Daoy (cell line): ENCODE measurements at places on chromosomes 1 and 21.

DNA sequence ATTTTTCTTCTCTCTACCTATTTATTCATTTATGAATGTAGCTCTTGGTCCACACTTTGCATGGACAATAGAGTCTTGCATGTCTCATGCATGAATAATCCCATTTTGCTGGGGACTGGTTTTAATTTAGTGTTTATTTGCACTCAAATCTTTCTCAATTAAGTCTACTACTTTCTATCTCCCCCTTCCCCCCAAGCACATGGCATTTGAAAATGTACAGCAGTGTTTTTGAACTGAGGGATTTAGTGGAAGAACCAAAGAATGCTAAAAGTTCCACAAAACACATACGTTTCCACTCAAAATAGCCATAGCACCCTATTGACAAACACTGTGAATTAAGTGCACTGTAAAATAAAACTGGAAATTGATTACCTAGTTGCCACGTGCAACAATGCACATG lies 119.5 kb upstream of the USH2A start:
- no peak for DNase-seq

DNA sequence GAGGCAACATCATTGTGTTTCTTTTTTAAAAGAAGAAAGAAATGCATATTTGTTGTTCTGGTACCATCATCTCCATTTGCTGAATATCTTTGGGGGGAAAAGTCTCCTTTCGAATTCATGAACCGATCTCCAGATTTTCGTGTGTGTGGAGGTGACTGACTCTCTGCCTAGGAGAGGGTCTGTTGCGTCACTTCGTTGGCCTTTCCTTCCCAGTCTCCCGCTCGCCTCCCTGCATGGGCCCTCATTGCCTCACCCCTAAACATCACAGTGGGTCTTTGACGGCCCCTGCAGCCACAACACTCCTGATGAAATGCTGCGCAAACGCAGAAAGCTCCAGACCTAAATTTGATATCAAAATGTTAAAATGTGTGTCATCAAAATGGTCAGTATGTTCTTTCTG lies 103.2 kb upstream of the RALGPS2 start:
- DNase-seq = no peak

DNA sequence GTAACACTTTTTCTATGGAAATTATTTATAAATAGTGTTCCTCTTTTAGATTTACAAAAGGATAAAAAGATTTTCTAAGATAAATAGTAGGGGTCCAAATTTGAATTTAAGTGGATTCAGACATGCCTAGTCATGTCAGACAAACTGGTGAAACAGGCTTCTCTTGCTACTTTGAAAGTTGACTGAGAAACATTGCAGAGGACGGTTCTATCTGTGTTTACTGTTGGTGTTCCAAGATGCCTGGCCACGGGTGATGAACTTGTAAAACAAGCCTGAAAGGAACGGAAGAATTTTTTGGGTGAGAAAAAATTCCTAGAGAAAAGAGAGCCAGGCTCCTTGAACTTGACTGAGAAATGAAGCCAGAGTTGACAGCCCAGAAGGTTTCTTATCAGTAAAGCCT lies 2.2 kb downstream of the KRTAP19-1 start:
- no peak for DNase-seq

GRCh38 chr1:202010180-202011015 lies at the start of gene ELF3:
Gene ELF3 (plus strand): TSS chr1:202010587. CDS start chr1:202011137, 550 bp downstream.
- peak; percentile 85 for DNase-seq

GRCh38 chr1:2573250-2573920 lies 13.2 kb upstream of the PRXL2B start:
- no peak for DNase-seq

DNA sequence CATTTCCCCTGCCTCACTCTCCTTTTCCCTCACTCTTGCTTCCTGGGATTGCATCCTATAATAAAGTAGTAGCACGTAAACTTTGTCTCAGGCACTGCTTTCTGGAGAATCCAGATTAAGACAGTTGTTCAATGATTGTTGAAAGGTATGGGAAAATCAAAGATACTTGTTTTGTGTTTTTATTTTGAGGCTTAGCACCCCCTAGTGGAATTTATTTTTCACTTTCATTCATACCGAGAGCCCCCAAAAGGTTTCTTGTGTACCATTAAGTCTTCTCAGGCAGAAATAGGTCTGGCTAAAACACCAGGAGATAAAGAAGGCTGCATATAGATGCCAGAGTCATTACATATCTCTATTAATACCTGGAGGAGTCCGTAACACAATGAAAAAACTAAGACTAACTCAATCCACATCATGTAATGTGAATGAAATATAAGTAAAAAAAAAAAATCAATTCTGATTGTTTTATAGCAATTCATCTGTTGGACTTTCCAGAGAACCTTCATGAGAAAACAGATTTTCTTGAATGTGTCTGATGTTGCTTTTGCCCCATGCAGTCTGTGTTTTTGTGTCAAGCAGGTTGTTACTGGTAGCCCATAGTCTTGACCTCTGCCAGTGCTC lies 103.5 kb downstream of the RPE65 start:
- no peak for DNase-seq

DNA sequence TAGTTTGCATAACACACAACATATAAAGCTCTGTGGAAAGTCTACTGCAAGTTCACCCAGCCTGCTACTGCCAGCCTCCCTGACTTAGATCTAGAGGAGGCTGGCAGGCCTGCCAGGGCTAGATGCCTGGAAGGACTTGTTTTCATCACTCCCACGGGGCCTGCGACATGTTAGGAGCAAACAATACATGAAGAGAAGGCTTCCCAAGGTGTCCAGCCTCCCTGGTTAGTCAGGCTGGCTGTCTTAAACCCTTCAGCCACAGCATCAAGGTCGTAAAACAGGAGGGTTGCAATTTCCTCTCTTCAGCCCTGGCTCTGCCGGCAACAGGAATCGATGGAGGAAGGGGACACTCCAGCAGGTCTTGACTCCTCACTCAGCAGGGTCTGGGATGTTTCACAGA lies 104.5 kb downstream of the NGF start:
- DNase-seq = no peak

- peak; percentile 73 for DNase-seq
Observed at GRCh38 chr1:172902861-172903381, 147.8 kb downstream of the TNFSF18 start.

DNA sequence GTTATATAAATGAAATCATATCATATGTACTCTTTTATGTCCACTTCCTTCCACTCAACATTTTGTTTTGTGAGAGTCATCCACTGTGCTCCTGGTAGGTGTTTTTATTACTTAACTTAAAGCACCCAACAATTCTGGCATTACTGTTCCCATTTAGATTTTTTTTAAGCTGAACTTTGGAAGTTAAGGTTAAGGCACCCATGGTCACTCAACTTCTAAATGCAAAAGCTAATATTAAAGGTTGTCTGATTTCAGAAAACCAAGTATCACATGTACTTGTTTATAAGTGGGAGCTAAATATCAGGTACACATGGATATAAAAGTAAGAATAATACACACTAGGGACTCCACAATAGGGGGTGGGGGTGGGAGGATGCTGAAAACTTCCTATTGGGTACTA lies 42.7 kb downstream of the SCMH1 start:
- DNase-seq = no peak

DNA sequence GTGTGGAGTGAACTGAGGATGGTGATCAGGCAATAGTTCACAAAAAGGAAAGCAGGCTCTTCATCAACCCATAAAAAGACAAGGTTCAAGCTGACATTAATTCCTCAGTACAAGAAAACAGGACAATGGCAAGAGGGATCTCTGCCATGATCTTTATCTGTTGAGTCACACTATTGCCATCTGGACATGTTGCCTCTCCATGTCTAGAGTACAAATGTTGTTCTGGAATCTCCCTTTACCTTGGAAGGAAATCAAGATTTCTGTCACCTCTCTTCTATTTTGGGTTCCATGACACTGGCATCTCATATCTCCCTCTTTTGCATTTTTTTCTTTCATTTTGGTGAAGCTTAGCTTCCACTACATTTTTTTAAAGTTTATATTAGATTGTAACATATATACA lies 329.1 kb downstream of the USP25 start:
- no peak for DNase-seq

DNA sequence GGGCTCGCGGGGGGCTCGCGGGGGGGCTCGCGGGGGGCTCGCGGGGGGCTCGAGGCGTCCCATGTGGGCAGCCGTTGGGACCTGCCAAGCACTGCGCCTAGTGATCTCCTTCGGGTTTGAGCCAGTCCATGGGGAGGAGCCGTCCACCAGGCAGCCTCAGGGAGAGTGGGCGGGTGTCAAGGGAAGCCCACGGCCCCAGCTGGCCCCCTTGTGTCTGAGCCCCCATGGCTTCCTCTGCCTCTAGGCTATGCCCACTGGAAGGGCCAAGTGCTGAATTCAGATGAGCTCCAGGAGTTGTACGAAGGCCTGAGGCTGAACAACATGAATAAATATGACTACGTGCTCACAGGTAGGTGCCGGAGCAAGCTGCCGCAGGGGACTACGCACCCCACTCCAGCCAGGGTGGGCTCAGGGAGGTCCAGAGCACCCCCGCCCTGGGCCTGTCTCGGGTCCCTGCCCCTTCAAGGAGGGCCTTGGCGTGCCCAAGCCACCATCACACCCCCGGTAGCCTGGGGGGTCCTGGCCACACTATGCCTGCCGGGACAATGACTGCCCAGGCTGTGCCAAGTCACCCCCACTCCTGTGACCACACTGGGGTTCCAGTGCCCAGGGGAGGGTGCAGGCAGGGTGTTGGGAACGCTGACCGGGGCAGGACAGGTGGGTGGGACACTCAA lies 22.6 kb downstream of the PDXK start:
- no peak for DNase-seq

DNA sequence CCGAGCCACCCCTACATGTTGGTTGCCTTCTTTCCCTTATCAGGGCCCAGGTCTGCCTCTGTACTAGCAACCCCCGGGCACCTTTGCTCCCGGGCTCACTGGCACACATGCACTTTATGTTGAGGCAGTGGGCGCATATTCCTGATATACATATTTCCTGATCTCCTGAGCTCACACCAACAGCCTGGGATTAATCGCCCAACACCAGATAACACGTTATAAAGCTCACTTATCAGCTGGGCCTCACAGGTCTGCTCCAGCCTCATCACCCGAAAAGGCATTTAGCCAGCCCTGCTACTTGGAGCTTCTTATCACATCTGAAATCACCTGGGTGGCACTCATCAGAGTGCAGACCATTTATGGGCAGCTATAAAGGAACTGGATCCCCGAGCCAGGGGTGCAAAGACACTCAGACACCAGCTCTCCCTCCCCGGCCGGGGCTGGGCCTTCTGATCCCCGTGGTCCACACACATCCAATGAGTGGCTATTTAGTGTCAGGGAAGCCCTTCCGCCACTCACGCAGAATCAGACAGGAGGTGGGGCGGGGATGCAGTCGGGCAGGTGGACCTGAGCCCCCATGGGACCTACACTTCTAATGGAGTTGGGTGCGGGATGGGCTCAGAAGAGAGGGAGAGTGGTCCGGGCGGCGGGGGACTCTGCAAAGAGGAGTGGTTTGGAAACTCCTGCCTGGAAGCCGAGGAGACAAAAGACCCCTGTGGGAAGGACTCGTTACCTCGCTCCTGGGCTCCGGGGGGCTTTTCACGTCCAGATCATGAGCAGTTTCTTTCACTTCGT lies 21.6 kb downstream of the RIPK4 start:
- no peak for DNase-seq

DNA sequence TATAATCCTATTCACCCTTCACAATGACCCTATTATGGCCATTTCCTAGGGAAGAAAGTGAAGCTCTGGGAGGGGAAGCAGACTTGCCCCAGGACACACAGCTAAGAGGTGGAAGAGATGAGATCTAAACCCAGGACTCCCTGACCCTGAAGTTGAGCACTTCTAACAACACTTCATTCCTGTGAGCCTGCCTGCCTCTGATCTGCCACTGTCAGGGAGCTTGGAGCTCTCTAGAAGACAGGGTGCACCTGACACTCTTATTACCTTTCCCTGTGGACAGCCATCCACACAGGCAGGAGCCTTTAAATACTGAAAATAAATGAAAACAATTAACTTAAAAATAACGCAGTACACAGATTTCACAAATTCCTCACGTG lies 599 bp downstream of the MKNK1 start:
- DNase-seq = no peak

DNA sequence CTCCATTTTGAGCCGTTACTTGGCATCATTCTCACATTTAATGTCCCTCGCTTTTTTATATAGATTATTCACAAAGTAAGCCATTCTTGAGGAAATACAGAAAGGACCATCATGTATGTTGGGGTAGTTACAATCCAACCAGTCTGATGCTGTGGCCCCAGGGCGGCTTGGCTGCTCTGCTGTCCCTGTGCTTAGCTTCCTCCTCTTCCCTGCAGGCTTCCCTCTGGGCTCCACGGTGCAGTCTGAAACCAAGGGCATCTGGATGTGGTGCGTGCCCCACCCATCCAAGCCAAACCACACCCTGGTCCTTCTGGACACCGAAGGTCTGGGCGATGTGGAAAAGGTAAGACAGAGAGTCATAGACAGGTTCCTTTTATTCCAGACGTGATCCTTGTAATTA lies 5.5 kb downstream of the GBP6 start:
- no peak for DNase-seq

GRCh38 chr1:110370827-110371226 lies 20.0 kb downstream of the SLC16A4 start:
- peak; percentile 67 for DNase-seq

- no peak for DNase-seq
Observed at GRCh38 chr1:106680776-106681344, 375.6 kb upstream of the PRMT6 start.

DNA sequence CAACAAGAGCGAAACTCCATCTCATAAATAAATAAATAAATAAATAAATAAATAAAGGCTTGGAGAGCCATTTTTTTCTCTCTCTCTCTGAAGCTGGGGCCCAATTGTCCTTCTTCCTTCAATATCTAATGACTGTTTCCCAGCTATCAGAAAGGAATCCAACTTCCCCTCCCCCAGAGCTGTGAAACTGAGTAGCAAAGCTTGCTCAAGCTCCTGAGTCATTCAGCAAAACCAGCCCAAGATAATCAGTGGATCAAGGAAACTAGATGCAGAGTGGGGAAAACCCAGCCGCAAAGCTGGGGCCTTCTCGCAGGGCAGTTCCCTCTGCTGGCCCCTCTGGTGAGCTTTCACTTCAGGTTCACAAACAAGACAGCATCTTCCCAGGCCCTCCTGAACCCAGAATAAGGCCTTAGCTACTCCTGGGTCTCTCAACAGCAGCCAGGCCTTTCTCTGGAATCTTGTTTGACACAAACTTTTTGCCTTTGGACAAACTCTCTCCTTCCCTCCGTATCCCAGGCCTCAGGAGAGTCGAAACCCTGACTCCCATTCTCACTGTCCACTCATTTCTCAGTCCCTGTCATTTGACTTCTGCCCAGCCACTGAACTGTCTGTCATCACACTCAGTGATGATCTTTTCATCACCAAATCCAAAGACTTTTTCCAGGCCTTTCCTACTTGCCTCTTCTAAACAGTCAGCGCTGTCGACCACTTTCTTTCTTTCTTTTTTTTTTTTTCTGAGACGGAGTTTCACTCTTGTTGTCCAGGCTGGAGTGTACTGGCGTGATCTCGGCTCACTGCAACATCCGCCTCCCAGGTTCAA lies 18.0 kb upstream of the PTP4A2 start:
- peak; percentile 98 for DNase-seq

- DNase-seq = no peak
Observed at GRCh38 chr1:79614762-79615161, 608.2 kb upstream of the ADGRL4 start.
